Stimulated activated CD4-positive, alpha-beta T cell treated with anti-CD3 and anti-CD28 coated beads, Interleukin-4, amount 100 ng/mL, for 4 hours (primary cell): ENCODE measurements at places on chromosomes 11 and 22.
A peak's percentile ranks its signal among the peaks of the same experiment; 100 is the strongest.

GRCh38 chr22:27601195-27601594, 200.4 kb downstream of the MN1 start:
- DNase-seq, result no peak

- no peak for DNase-seq
These were observed 1.9 kb downstream of the PKP3 start for GRCh38 chr11:395866-396265.

GRCh38 chr11:47438721-47439120, 10.2 kb downstream of the RAPSN start:
- DNase-seq, result no peak

GRCh38 chr11:9799886-9800285, 136.0 kb downstream of the SWAP70 start:
- DNase-seq, result no peak

DNA sequence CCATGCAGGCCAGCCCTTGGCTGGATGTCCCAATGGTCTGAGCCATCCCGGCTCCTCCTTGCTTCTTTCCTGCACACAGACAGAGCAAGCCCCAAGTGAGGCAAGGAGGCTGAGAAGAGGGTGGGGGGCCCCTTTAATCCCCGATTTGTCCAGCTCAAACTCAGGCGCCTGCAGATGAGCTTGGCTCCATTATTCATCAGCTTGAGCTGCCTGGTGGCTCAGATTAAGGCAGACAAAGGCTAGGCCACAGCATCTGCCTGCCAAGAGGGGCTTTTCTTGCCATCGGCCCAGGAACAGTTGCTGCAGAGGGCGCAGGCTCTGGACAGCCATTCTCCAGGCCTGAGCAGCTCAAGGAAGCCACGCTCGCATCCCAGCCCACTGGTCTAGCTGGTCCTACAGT, 35.4 kb downstream of the LMO1 start:
- no peak for DNase-seq

DNA sequence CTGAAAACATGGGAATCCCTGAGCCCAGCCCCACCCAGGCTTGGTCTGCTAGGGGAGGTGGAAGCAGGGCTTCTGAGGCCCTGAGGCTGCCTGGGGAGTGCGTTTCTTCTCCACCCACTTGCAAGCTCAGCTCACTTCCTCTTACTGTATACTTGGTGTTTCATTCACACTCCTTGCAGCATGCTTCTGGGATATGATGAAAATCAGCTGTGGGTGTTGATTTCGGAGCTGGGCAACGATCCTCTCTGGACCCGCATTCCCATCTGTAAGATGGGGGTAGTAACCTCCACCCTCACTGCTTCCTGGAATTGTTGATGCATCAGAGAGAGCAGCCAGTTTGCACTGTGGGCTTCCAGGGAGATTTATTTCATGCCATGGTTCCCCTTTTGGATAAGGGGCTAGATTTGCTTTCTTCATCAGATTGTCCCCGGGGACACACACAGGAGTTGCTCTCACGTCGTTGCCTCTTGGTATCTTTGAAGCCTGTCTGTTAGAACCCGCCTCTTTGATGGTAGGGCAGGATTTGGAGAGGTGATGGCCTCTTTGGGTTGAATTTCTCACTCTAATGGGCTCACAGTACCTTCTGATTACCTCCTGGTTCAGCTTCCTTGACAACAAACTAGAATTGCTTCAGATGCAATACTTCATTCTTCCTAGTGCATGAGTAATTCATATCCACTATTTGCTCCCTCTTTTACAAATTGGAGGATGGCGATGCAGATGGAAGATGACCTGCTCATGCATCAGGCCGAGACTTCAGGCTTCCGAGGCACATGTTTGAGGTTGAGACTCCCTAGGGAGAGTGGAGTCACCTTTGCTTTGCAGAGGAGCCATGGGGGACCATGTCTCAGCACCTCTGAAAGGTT, 40.4 kb downstream of the BCR start:
- DNase-seq, result no peak

GRCh38 chr11:13278609-13279486, 1.3 kb downstream of the BMAL1 start:
- DNase-seq, result peak; percentile 5

- DNase-seq, result no peak
These were observed 135.6 kb downstream of the ST3GAL4 start for GRCh38 chr11:126491092-126491491.

DNA sequence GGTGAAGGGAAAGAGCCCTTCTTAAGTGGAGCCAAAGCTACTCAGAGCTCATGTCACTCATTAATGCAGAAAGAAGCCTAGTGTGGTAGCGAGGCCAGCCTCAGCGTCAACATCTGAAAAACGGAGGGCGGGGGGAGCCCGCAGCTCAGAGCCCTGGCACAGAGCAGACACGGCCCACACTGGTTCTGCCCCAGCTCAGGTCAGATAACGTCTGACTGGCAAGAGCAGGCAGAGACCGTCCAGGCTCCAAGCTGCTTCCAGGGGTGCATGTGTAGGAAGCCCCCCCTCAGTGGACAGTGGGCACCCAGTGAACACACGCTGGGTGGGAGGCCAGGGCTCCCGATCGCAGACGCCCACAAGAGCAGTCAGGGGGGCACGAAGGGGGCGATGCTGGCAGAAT, 100.8 kb downstream of the SHANK2 start:
- no peak for DNase-seq

DNA sequence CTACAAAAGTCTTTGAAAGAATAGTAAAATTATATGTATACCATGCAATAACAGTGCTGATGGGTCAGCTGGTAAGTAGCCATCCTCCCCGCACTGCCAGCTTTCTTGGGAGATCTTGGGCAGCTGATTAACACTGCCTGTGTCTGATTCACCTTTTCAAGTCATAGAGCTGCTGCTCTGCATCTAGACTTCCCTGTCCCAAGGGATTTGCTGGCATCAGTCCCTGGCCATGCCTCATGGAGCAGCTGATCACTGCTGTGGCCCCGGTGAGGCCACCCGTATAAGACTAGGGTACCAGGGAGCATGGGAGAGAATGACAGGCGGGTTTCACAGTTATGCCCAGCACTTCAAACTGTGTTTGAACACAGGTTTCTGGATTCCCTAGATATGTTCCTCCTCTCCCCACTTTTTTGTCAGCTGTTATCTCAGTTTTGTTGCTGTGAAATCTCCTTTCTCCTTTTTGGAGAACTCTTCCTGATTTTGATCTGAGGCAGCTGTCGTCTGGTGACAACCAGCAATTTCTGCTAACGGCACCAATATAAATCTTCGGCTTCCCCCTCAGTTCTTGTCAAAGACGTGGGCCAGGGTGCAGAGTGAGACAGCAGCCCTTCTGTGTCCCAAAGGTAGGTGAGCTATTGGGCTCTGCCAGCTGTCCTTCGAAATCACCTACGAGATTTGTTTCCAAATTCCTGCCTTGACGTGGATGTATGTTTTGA, 438.9 kb downstream of the NTM start:
- DNase-seq, result no peak

DNA sequence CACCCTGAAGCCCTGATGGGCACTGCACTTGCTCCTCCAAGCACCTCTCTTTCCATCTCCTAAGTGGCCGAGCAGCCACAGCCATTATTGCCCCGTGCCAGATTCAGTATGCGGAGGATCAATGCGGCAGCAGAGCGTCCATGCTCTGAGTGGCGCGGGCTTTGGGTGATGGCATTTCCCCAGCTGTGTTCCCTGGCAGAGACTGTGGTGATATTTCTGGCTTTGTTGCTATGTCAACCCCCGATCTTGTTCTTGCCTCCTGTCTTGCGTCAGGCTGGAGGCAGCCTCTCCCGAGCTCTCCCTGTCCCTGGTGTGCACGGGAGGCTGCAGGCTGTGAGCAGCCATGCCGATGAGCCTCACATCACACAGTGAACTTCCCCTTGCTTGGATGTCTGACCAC, 1018.6 kb downstream of the TBC1D22A start:
- no peak for DNase-seq

- DNase-seq, result no peak
These were observed 585 bp downstream of the ARHGEF12 start for GRCh38 chr11:120336641-120337354.

GRCh38 chr11:27118371-27118770, 77.8 kb downstream of the BBOX1 start:
- no peak for DNase-seq

GRCh38 chr22:22888571-22889353, 1.1 kb downstream of the IGLL5 start:
- no peak for DNase-seq

DNA sequence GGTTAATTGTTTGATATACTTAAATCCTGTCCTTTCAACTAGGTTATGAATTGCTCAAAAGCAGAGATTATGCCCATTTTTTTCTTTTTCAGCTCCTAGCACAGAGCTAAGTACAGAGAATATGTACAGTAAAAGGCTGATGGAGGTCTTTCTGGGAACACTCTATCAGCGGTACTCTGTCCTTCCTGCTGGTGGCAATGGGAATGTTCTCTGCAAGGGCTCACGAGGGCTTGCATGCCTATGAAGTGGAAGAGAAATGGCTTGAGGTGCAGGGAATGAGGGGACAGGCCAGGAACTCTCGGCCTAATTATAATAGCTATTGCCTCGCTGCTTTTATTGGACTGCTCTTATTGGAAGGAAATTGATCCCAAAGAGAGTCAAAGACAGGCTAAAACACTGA, 83.7 kb upstream of the RAB1B start:
- DNase-seq, result no peak

- DNase-seq, result no peak
These were observed 456 bp downstream of the AAMDC start for GRCh38 chr11:77821349-77821851.

DNA sequence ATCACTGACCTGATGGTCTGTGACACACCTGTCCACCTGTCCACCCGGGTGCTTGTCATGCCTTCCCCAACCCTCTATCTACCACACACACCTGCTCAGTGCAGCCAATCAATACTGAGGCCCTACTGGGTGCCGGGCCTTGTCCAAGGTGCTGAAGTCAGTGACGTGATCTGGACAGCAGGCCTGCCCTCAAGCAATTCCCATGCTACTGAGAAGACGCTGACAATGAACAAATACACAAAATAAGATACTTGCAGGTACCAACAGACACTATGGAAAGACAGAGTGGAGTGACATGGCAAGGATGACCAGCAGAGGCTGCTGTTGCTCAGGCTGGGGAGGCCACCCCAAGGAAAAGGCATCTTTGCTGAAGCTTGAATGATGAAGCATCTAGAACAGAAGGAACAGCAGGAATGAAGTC, 21.2 kb downstream of the PLAAT3 start:
- DNase-seq, result no peak

GRCh38 chr22:44347080-44347479, 34.3 kb upstream of the SHISAL1 start:
- DNase-seq, result no peak

DNA sequence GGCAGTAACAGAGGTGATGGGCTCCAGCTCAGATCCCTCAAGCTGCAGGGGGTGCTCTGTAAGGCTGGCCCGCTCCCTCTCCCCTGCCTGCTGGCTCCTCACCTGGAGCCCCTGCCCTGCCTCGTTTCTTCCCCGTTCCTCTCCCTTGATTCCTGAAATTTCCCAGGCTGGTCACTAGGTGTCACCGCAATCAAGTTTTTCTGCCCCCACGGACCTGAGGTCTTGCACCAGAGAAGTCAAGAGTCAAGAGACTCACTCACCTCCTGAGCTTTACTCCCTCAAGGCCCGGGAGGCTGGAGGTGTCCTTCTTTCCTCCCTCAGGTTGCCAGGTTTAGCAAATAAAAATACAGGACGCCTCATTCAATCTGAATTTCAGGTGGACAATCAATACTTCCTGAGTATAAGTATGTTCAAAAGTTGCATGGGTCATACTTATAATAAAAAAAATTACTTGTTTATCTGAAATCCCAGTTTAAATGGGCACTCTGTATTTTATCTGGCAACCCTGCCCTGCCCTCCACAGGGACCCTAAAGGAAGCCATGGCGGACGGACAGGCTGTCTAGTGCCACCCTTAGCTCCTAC, 69.2 kb downstream of the SCUBE1 start:
- peak; percentile 16 for DNase-seq

- no peak for DNase-seq
These were observed 182.5 kb downstream of the TTC28 start for GRCh38 chr22:28497188-28497587.

- DNase-seq, result no peak
These were observed 820.5 kb downstream of the BRD1 start for GRCh38 chr22:49007013-49007653.

- no peak for DNase-seq
These were observed 740.9 kb downstream of the NTM start for GRCh38 chr11:132111316-132111715.

DNA sequence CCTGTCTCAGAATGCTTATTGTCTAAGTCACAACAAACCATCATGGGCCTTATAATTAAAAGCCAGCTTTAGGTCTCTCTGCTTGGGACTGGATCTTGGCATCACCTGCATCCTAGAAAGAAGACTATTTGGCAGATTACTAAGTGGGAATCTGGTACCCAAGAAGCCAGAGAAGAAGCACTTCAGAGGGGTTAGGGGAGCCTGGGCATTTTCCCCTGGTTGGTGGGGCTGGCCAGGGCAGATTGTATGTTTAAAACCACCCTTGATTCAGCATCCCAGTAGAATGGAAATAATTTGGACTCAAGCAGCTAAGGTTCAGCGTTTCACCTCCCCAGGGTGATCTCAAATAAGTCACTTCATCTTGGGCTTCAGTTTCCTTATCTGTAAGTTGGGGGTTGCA, 193.7 kb downstream of the MIAT start:
- no peak for DNase-seq

DNA sequence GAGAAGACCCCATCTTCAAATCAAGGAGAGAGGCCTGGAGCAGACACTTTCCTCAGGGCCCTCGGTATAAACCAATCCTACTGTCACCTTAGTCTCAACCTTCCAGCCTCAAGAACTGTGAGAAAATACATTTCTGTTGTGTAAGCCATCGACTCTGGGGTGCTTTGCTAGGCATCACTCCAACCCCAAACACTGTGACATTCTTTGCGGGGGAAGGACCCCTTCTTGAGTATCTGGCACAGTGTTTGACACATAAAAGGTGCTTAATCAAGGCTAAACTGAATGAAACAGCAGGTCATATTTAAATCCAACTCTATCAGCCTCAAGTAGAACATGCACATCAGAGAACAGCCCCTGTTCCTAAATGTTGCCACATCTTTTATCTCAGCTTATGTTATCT, 558.1 kb downstream of the INSC start:
- DNase-seq, result no peak

DNA sequence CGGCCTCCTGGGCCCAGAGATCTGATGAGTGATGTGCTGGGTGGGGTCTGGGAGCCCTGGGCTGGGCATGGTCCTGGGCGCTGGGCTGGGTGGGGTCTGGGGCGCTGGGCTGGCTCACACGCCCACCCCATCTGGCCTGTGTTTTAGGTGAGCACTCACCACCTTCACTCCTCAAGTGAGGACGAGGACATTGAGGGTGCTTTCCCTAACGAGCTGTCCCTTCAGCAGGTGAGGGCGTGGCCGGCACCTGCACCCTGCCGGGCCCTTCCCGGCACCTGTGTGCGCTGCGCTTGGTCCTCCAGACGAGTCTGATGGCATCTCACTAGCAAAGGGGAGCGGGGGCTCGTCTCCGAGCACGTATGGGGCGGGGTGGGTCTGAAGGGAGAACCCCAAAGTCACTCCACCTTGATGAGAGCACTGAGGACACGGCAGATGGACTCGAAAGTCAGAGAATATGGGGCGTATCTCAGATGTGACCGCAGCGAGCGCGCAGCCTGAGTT, 37.9 kb downstream of the SBF1 start:
- DNase-seq, result no peak

- DNase-seq, result no peak
These were observed 41.9 kb upstream of the PCF11 start for GRCh38 chr11:83115026-83115425.

GRCh38 chr22:41429232-41429950, 17.2 kb downstream of the TOB2 start:
- DNase-seq, result no peak

GRCh38 chr11:120137611-120138521, at the start of gene TRIM29:
TSS of gene TRIM29 (minus strand) at chr11:120138113. CDS start at chr11:120138031, 82 bp downstream.
- no peak for DNase-seq

- DNase-seq, result no peak
These were observed 13.3 kb upstream of the NRIP3 start for GRCh38 chr11:9016916-9017642.
